ENCODE measurements at places on chromosomes 5 and 9.

- no peak for DNase-seq
These were observed 25.5 kb downstream of the DDX31 start for GRCh38 chr9:132644251-132644650.

GRCh38 chr5:36870399-36871040 lies 6.0 kb upstream of the NIPBL start:
- DNase-seq = peak; percentile 80

GRCh38 chr9:75869236-75869635 lies 21.2 kb upstream of the PCSK5 start:
- DNase-seq = peak; percentile 20

DNA sequence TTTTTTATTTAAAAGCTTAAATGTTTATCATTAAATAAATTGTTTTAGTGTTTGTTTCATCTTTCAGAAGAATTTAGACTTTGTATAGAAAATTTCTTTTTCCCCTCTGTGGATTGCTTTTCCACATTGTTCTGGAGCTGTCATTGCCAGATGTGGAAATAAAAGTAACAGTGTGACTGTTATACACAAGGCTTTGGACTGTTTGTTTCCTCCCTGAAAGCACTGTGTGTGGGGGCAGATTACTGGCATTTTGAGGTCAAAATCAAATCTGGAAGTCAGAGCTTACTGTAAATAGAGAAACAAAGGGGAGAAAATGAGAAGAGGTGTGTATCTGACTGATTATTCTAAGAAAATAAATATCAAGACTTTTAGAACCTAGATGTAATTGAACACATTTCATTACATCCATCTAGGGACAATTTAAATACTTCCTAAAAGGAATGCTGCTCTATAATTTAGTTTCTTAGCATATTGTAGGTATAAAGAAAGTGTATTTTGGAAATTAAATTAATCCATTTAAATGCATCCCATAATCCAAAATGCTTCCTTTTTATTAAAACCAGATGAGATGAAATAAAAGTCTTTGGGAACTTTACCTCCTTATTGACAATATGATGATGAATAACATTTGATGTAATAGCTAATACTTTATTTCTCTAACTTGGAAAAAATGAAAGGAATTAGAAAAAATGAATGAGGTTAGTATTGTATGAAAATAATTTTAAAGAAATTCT lies 51.9 kb downstream of the ERCC6L2 start:
- no peak for DNase-seq

- no peak for DNase-seq
These were observed 21.9 kb upstream of the SPINK14 start for GRCh38 chr5:148146487-148146886.

- DNase-seq = peak; percentile 86
These were observed 218.6 kb upstream of the RASEF start for GRCh38 chr9:83281306-83282255.

DNA sequence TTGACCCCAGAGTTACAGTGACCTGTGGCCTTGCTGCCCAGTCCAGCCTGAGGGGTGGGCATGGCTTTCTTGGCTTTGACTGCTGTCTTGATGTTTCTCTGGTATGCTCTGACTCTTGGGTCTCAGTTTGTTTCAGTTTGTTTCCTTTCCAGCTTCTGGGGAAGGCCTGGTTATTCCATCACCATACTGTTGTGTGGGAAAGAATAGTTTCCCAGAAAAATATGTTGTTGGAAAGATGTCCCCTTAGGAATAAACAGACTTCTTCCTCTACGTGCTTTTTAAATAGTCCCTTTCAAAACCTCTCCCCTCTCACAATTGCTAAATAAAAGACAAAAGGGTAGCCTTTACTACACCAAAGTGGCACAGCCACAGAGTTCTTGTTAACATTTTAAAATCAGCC lies 49.5 kb downstream of the EGFLAM start:
- DNase-seq = no peak

DNA sequence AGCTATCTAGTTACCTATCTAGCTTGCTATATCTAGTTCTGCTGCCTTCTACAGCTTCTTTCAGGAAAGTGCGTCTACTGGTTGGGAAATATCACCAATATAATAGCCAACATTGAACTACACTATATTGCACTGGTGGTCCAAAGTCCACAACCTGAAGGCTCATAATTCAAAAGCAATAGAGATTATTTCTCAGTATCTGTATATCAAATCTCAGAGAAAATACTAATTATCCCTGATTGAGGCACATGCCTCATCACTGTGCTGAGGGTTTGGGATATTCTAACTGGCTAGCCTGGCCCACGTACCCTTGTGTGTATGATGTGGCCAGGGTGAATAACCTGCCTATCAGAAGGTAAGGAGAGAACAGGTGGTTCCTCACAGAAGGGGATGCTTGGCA lies 53.8 kb downstream of the SH3RF2 start:
- no peak for DNase-seq

DNA sequence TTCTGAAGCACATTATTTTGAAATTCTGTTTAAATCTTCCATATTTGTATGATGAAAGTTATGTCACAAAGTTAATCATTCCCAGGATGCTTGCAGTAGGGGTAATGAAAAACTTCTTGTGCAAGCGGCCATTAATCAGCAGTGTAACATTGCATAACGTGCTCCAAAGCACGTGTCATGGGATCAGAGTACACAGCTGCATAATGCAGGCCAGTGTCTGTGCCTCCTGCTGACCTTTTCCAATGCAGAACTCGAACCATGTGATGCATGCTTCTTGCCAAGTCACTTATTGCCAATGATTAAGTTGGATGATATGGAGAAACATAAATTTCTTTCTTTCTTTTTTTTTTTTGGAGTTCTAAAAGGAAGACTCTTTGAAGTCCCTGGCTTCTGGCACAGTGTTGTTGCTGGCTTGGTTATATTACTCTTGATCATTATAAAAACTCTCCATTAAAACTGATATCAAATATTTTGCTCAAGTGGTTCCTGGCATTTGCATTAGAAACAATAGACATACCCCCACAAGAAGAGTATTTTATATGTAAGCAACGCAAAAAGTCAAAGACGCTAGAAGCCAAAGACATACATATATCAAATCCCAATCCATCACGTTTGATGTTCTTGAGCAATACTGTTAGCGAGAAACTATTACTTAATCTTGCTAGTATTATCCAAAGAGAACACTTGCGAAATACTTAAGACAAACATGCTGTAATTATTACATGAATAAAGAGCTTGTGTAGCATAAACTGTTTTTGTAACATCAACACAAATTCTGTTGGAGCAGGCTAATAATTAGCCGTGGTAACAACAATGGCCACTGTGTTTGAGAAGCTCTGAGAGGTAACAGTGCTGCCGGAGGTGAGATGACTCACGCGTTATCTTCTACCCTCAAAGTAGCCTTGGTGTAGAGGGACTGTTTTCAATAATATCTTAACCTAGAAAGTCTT lies 164.2 kb downstream of the AUH start:
- DNase-seq = peak; percentile 100

- peak; percentile 66 for DNase-seq
These were observed 12.4 kb downstream of the CBY3 start for GRCh38 chr5:179668391-179668790.

- DNase-seq = peak; percentile 97
These were observed 4.5 kb upstream of the CARD19 start for GRCh38 chr9:93091453-93092081.

- peak; percentile 100 for DNase-seq
These were observed at the start of gene NR2F1 for GRCh38 chr5:93582677-93583438. TSS of gene NR2F1 (plus strand) at chr5:93583222. CDS start at chr5:93585024, 1,802 bp downstream.

GRCh38 chr9:98568909-98569469 lies 139.7 kb downstream of the GABBR2 start:
- DNase-seq = no peak

DNA sequence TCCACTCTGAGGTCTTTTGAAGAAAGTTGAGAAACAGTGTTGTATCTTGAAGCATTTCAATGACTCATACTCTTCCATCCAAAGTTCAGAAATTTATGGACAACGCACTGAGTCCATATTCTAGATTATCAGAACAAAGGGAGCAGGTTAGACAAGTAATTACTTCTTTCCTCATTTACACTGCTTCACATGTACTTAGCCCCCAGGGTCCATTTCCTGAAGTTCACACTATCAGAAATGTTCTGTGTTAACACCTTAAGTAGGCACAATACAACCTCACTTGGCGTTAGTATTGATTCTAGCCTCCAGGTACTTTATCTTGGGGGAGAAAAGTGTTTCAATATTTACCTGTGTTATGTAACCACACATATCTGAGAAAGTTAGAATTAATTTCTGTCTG lies 487.9 kb upstream of the DMAC1 start:
- no peak for DNase-seq

- DNase-seq = no peak
These were observed 48.6 kb downstream of the UGCG start for GRCh38 chr9:111945216-111945615.

DNA sequence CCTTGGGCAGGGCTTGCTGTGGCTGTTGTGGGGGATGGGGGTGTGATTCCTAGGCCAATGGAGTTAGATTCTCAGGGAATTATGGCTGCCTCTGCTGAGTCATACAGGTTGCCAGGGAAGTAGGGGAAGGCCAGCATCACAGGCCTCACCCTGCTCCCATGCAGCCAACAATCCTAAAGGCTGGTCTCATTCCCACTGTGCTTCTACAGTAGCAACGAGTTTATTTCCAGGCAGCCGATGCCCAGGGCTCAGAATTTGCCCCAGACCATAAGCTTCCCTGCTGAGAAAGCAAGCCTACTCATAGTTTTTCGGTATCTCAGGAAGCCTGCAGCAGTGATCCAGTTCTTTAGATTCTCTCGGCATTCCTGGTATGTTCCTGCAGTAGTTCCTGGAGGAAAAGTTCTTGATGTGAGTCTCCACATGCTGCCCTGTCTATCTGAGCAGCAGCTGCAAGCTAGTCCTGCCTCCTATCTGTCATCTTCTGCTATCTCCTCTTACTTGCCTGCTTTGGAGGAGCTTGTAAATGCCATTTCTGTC lies 59.3 kb upstream of the SELENOP start:
- DNase-seq = no peak

GRCh38 chr5:14343376-14343775 lies 200.2 kb downstream of the TRIO start:
- DNase-seq = no peak

- DNase-seq = no peak
These were observed 78.0 kb downstream of the WNK2 start for GRCh38 chr9:93261735-93262523.

DNA sequence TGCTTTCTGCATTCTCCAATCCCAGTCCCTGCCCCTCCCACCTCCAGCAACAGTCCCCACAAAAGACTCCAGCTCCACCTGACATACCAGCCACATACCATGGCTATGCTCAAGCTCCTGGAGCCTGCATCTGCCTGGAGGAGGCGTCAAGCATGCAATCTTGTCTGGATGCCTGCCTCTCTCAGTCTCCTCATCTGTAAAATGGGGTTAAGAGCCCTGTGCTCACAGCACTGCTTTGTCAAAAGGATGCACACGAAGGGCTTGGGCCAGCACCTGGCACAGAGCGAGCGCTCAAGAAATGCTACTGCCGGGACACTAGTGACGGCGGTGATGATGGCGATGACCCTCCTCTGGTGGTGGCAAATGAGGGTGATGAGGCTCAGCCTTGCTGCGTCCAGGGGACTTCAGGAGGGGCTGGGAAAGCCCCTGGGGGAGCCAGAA lies 202.9 kb upstream of the IER5L start:
- no peak for DNase-seq

- DNase-seq = no peak
These were observed 536 bp downstream of the SLC27A4 start for GRCh38 chr9:128340691-128341434.

DNA sequence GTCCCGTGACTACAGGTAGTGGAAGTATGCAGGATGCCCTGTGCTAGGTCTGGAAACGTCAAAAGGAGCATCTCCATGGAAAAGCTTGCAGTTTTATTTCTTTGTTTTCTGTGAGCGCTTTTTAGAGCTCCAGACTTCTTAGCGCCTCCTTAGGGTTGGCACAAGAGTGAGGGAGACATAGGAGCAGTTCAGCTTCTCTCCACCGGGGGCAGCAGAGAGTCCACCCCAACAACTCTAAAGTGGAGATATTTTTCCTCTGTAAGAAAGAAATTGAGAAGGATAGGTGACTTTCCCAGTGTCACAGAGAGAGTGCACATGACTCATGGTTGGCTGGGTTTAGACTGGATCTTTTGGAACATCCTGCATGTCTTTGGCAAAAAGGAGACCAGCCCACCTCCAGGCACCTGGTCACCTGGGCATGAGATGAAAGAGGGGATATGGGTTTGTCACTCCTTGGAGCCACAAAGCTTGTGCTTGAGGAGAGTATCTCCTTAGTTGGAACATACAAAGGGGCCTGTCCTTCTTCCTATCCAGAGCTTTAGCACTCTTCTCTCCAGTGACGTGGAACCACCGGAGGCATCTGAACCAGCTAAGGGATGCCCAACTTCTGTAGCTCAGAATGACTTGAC lies 637.7 kb downstream of the SEMA5A start:
- peak; percentile 50 for DNase-seq

GRCh38 chr9:104856413-104856941 lies 71.5 kb downstream of the ABCA1 start:
- DNase-seq = peak; percentile 55

DNA sequence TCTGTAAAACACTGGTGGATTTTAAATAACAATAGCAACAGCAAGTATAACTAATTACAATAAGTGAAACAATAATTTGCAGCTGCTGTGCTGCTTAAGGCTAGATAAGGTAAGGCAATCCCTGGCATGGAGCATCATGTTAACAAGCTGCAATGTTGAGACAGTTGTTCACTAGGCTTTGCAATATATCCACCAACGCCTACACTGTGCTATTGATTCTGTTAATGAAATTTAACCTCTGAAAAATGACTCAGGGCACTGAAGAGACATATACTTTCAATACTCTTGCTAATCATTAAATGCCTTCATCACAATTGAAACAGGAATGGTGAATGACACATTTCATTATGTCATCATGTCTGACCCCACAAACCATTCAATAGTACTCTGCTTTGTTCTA lies 255.0 kb downstream of the EFNA5 start:
- DNase-seq = no peak

- no peak for DNase-seq
These were observed 399.6 kb upstream of the IRX1 start for GRCh38 chr5:3195994-3196393.

DNA sequence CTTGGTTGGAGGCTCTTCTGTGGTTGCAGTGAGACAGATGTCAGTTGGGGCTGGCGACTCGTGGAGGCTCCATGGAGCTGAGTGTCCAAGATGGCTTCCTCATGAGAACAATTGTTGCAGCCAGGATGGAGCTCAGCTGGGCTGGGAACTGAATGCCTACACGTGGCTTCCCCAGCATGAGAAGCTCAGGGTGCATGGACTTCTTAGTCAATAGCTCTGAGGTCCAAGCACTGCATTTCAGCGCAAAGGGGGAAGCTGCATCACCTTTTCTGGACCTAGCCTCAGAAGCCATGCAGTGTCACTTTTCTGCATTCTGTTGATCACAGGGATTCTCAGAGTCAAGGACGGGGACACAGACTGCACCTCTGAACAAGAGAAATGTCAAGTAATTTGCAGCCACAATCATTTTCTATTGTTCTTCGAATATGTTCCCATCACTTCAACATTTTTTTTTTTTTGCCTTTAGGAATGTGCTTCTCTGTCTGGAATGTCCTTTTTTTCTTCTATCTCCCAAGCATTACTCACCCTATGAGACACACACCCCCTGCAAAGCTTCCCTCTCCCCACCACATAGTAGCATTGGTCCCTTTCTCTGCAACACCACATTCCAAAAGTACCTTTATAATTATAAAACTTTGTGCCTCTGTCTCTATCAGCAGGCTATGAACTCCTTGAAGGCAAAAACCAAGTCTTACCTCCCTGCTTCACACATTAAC lies 57.5 kb upstream of the STK32A start:
- DNase-seq = peak; percentile 74
